ENCODE measurements at places on chromosomes 2 and 18.
A peak's percentile ranks its signal among the peaks of the same experiment; 100 is the strongest.

DNA sequence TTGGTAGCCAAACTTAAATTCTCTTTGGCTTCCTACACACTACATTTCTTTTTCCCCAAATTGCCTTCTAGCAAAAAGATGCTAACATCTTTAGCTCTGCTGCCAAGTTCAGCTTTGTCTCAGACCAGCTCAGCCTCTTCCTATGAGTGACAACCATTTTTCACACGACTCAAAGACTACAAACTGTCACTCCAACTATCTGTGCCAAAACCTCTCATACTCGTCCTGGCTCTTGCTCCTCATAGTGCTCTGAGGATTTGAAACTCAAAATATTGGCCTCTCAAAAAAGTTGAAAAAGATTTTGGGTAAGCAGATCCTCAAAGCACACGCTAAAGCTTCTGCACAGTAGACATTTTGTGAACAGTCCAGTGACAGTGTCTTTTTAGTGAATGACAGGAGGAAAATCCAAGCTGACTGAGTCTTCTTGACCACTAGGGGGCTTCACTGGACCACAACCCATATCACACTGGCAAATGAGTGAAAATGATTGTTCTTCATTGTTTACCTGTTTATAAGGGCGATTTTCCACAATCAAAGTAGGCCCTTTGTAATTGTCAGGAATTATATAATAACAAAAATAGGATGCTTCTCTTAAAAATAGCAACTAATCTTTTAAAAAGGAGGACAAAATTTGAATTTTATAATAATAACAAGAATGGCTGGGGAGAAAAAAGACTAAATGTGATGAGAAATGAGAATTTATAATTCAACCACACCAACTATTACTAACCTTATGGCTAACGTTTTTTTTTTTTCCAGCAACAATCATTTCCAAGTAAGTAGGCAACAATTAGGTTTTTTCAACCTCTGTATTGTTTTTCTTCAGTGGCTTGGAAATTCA, 85.5 kb upstream of the PGAP1 start:
- no peak for DNase-seq

- DNase-seq, result no peak
Measured at GRCh38 chr18:65081786-65082185, 669.0 kb upstream of the CDH7 start.

GRCh38 chr2:239688122-239688681, 287.4 kb upstream of the HDAC4 start:
- no peak for DNase-seq

DNA sequence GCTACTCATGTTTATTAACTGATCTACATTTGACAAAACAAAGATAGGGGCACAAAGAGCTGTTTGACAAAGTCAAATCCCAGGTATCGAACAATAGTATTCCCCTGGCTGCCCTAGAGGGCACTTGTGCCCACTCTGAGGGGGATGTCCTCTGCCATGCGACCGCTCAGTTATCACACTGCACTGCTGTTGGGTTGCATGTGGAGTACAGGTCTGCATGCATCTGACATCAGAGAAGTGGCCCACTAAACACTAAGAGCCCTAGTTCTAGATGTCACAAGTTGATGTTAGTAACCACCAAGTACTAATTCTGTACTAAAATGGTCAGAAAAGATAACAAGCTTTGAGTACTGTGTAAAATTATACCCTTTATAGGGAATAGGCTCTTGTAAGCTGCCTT, 20.1 kb upstream of the FLACC1 start:
- no peak for DNase-seq

DNA sequence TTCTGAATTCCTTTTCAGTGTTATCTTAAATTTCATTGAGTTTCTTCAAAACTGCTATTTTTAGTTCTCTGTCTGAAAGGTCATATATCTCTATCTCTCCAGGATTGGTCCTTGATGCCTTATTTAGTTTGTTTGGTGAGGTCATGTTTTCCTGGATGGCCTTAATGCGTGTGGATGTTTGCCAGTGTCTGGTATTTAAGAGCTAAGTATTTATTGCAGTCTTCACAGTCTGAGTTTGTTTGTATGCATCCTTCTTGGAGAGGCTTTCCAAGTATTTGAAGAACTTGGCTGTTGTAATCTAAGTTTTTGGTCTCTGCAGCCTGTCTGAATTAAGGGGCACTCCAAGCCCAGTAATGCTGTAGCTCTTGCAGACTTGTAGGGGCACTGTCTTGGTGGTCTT, 249.3 kb downstream of the ZNF385B start:
- no peak for DNase-seq

DNA sequence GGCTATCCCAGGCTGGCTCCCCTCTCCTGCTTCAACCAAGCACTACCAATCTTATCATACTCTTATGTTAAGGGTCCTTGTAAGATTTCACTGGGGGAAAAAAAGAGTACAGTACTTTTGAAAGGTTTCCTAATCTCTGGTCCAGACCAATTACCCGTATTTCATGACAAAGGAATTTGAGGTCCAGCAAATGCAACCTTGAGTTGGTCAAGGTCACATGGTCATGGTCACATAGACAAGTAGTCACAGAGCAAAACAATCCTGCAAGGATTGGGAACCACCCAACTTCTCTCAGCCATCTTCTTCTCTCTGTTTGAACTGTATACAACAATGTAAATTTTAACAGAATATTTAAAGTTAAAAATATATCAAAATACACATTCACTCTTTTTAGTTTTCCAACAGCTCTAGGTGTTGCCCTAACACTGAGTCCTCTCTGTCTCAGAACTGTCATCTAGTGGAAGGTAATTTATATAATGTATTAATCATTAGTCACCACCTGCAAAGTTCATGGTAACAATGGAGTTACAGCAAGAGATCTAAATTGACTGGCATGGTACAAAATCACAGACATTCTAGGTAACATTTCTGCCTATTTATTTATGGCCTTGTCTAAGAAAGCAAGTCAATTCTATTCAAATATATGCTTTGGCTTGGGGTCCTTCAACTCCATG, 21.5 kb downstream of the DTNB start:
- DNase-seq, result no peak

GRCh38 chr2:105398336-105399206, at the start of gene FHL2:
Gene FHL2, minus strand, starts transcription at chr2:105399051. Its CDS starts 12,535 bp downstream, at chr2:105386516.
- DNase-seq, result peak; percentile 87

GRCh38 chr2:101119431-101119830, 31.8 kb downstream of the TBC1D8 start:
- no peak for DNase-seq

GRCh38 chr2:70854411-70854810, 18.8 kb upstream of the CD207 start:
- DNase-seq, result no peak

DNA sequence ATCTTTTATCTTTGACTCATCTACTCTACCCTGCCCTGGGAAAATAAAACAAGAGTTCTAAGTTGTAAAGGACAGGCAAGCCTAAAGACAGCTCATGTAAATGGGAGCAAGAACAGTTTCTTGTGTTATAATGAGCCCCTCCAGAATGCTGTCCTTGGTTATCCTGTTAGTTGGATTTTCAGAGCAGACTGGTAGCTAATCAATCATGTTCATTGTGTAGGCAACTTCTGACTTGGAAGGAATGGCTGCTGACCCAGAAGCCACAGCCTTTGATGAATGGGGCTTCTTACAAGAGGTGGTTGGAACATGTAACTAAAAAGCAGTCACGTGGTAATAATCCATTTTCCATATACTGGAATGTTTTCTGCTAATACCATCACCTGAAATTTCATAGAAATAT, 254.2 kb downstream of the AGPS start:
- no peak for DNase-seq

DNA sequence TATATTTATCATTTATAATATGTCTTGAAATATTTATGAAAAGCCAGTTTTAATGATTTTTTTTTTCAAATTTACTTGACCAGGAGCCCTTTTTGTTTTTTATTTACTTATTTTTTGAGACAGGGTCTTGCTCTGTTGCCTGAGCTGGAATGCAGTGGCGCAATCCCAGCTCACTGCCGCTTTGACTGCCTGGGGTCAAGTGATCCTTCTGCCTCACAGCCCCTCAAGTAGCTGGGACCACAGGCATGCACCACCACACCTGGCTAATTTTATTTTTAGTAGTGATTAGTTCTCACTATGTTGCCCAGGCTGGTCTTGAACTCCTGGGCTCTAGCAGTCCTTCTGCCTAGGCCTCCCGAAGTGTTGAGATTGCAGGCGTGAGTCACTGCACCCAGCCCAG, 5.7 kb downstream of the EPB41L5 start:
- no peak for DNase-seq

GRCh38 chr18:40197711-40198110, 1757.3 kb upstream of the PIK3C3 start:
- no peak for DNase-seq

DNA sequence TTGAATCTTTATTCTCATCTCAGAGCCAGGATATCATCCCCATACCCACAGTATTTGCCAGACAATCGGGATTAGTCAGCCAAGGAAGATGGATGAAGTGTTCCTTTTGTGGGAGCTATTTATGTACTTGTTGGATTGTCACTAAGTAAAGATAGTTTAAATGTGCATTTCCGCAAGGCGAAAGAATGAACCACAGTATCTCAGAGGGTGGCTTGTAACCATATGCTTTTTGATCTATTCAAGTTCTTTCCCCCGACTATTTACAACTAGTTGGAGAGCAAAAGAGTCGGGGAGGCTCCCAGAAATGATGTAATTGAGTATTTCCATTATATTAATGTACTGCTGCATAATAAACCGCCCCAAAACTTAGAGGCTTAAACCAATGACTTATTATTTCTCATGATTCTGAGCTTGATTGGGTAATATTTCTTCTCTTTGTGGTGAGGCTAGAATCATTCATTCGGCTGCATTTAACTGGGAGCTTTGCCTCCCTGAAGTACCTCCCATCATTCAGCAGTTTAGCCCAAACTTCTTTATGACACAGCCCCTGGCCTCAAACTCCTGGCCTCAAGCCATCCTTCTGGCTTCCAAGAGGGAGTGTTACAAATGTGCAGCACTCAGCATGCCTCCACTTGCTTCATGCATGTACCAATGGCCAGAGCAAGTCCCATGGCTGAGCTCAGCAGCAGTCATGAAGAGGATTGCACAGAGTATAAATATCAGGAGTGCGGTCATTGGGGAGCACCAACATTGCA, 423.7 kb downstream of the METTL4 start:
- peak; percentile 87 for DNase-seq

DNA sequence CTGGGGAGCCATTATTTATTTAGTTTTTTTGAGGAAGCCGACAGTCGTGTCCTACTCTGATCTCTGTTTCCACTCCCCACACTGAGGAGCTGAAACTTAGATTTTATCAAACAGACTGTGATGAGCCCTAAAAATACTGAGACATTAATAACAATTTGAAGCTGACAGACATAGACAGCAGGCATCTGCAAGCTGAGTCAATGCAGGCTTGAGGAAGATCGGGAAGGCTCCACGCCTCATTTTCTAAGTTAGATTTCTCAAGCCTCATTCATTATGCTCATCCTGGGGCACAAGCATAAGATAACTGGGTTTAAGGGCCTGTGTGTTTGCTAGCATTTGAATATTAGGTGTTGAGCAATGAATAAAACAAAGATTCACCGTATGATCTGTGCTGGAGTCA, 26.3 kb downstream of the EFR3B start:
- no peak for DNase-seq

- peak; percentile 81 for DNase-seq
Measured at GRCh38 chr18:48832938-48833700, 117.6 kb downstream of the SMAD7 start.

- no peak for DNase-seq
Measured at GRCh38 chr2:54638774-54639187, 84.7 kb upstream of the EML6 start.

DNA sequence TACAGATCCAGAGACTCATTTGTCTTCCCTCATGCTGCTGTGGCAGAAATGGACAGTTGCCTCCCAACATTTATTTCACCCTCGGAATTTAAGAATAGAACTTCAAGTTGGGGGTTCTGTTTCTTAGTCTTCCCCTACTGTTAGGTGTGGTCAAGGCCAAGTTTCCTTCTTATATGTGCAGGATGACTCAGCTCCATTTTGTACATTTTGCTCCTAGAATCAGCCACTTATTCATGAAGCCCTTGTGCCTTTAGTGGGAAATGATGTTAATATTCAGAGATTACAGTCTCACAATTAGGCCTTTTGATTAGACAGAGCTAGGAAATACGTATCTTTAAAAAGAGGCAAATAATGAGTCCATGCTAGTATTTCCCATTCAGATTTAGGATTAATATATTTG, 46.2 kb upstream of the ELOA2 start:
- DNase-seq, result no peak

DNA sequence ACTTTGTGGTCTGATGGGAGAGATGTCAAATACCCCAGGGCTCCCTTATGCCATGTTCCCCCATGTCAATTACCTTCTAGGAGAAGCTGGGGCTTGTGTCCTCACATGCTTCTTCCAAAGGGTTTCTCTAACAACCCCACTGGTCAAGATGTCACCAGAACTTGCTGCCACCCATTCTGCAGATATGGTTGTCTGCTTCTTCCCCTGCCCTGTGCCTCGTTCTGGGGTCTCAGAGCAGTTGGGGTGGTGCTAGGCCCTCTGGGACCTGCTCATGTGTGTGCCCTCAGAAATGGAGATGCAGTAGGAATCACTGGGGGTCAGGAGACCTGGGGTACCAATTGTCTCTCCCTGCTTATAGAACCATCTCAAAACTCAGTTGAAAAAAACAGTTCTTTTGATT, 268.6 kb downstream of the MYCN start:
- no peak for DNase-seq

- no peak for DNase-seq
Measured at GRCh38 chr2:100248971-100249370, 73.3 kb downstream of the LONRF2 start.

DNA sequence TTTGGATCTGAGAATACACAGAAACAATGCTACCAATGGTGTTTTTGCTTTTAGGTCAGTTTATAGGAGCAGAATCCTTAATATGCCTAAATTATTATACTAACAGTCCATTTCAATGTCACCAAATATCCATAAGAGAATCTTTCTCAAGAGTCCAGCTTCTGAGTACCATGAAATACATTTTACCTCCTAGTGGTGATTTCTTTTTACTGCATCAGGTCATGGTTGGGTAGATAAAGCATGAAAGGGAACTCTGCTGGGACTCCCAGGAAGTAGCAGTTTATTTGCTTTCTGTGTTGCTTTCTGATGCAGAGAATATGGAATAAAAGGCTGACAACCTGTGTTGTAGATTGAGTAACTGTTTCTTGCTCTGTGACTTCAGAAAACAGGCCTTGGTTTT, 115.6 kb downstream of the PPP1R1C start:
- DNase-seq, result no peak

GRCh38 chr2:140990416-140990815, 1140.4 kb downstream of the LRP1B start:
- no peak for DNase-seq

- DNase-seq, result no peak
Measured at GRCh38 chr18:30489890-30490643, 552.5 kb downstream of the DSC3 start.

DNA sequence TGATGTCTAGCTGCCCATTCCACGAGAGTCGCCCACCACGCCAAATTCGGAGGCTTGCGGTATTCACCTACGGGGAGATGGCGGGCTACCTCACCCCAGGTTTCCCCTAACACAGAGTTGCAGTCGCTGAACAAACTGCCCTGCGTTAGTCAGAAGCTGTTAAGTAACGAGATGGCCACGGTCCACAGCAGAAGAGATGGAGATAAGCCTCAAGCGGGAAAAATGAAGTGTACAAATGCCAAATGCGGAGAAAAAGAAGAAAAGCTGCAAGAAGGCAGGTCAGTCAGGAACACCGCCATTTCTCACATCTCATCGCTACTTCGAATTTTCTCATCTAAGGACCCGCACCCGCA, 425 bp downstream of the ASB3 start:
- no peak for DNase-seq

- DNase-seq, result no peak
Measured at GRCh38 chr2:129794540-129794939, 184.9 kb upstream of the RAB6C start.
